ENCODE measurements at places on chromosomes 12 and 14.

GRCh38 chr12:55671746-55672145 lies 35.1 kb downstream of the OR10P1 start:
- DNase-seq: no peak

- peak; percentile 57 for DNase-seq
Measured at GRCh38 chr12:15558915-15559528, 230.2 kb downstream of the EPS8 start.

GRCh38 chr14:104048758-104049507 lies 36.6 kb upstream of the ASPG start:
- DNase-seq: peak; percentile 73

DNA sequence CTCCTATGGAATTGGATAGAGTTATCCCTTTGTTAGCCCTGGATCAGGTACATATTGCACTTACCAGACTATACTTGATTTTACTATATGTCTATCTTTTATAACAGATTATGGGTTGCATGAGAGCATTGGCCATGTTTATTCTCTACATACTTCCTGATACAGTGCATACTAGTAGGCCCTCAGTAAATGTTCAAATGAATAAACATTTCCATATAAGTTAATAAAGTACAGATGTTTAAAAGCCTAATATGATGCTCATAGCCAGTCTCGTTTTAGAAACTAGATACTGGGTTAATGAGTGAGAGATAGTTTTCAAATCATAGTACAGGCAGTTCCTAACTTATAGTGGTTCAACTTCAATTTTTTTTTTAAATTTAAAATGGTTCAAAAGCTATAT lies 39.5 kb upstream of the TOMM20L start:
- no peak for DNase-seq

- DNase-seq: no peak
Measured at GRCh38 chr14:97036086-97036852, 239.1 kb downstream of the VRK1 start.

GRCh38 chr12:133202493-133203343 lies 21.4 kb downstream of the ZNF268 start:
- no peak for DNase-seq

GRCh38 chr14:20563971-20564370 lies 3.1 kb upstream of the RNASE9 start:
- DNase-seq: no peak

- no peak for DNase-seq
Measured at GRCh38 chr14:106318700-106319099, 792.3 kb downstream of the TMEM121 start.

DNA sequence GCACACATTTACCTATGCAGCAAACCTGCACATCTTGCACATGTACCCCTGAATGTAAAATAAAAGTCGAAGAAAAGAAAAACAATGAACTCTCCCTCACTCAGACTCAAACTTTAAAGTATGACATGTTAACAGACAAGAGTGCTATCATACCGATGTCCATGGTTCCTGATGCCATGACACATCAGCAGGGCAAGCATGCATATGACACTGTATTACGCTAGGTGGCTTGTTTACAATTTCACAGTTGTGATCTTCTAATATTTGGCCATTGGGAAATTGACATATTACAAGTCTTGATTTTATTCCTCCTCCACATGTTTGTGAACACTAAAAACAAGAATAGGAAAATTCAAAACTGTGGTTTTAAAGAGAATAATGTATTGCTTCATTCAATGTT lies 126.6 kb downstream of the ADAMTS20 start:
- no peak for DNase-seq

DNA sequence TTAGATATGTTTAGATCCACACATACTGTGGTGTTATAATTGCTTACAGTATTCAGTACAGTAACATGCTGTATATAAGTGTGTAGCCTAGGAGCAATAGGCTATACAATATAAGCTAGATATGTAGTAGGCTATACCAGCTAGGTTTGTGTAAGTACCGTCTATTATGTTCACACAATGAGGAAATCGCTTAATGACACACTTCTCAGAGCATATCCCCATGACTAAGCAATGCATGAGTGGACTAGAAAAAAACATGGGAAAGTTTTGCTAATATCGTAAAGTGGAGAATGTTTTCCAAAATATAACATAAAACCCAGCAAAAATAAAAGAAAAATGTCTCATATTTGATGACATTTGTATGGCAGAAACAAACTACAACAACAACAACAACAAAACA lies 27.3 kb downstream of the AKAP3 start:
- no peak for DNase-seq

GRCh38 chr14:92439537-92440344 lies 73.8 kb upstream of the RIN3 start:
- DNase-seq: no peak

- DNase-seq: no peak
Measured at GRCh38 chr12:120373683-120374082, 4.7 kb upstream of the MSI1 start.

- no peak for DNase-seq
Measured at GRCh38 chr14:32251530-32251929, 48.5 kb upstream of the RNU6-8 start.

DNA sequence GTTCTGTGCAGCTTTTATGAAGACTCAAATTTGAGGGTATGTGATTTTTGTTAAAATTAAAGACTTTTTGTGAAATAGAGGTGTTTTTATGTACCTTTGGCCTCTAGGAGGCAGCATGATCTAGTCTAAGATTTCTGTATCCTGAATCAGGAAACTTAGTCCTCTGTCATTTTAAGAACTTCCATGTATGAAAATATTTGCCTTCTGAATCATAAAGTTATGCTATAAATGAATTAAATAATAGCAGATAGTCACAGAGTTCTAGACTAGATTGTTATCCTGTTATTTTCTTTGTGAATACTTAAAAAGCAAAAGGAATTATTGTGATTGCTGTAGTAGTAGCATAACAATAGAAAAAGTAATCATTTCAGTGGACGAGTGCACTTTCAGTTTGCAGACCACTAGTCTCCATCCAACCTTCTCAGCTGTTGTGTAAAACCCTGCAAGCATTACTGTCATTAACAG lies 56.3 kb downstream of the FGD4 start:
- peak; percentile 70 for DNase-seq

DNA sequence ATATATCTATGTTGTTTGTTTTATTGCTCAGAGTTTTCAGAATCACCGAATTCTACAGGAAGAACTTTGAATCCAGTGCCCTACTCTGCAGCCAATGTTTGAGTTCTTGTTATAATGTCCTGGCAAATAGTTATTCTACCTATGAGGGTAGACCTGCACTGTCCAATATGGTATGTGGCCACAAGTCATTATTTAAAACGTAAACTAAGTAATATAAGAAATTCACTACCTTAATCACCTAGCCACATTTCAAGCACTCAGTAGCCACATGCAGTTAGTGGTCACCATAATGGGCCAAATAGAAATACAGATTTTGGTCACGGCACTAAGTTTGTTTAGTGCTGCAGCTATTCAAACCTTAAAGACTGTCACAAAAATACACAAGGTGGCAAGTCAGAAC lies 26.4 kb downstream of the GNPTAB start:
- no peak for DNase-seq

DNA sequence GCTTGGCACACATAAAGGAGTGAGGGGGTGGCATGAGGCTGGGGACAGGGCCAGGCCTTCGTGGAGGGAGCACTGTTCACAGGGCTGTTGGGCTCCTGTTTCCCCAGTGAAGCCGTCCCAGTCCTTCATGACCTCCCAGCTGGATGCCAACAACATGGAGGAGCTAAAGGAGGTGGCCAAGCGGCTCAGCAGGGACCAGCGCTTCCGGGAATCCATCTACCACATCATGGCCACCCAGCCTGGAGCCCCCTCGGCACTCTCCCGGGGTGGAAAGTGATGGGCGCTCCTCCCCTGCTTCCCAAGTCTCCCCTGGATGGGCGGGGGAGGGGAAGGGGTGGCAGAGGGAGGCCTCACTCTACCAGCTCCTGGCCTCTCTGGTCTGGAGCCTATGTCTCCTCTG lies 43.6 kb downstream of the PLEKHD1 start:
- DNase-seq: no peak

DNA sequence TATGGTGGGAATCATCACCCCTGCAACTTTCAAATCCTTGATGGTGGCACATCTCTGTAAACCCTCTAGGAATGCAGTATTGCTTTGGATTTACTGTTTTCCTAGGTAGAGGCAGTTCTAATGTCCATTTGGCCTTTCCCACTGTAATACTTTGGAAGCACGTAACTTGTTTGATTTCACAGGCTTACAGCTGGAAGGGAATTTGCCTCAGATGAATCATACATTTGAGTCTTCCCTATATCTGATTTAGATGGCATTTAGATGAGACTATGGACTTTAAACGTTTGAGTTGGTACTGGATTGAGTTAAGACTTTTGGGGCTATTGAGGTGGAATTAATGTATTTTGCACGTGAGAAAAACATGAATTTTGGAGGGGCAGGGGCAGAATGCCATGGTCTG lies 35.9 kb downstream of the DAAM1 start:
- DNase-seq: no peak

DNA sequence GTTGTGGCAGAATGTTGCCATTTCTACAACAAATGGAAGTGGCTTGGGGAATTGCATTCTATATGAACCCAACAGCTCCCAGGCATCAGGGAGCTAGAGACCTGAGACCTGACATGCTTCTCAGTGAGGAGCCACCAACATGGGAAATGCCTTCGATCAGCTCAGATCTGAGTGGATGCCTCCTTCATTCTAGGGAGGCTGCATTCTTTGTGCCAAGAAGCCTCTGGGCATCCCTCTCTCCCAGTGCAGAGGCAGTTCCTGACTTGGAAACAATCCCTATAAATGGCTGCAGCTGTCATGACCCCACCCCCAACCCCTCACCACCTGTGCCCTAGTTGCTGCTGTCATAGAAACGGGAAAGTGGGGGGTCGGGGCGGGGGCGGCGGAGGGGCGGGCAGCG lies 196.3 kb downstream of the PPM1H start:
- DNase-seq: no peak

DNA sequence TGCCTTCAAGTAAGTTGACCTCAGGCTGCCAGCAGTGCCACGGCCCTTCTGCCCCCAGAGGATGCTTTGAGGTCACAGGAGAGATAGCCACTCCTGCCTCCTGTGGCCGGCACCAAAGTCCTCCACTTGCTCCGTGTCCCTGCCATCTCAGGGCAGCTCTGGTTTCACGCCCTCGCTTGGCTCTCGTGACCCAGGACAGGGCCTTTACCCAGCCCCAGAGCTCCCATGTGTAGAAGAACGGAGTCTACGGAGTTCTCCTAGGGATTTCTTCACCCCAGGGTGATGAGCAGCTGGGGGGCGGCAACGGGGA lies 178.1 kb downstream of the ADGRD1 start:
- DNase-seq: no peak

GRCh38 chr12:41950455-41950854 lies 194.2 kb downstream of the GXYLT1 start:
- no peak for DNase-seq

DNA sequence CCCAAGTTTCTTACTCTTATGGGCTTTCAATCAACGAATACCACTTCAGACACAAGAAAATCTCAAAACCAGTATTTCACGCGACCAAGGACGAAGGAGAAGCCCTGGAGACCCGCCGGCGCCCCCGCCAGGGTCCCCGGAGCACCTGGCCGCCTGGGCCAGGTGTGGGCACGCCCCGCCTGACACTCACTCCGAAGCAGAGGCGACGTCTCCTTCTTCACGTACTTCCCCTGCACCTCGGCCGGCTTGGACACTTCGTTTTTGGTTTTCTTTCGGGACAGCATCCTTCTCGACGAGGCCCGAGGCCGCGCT lies 466 bp downstream of the SAV1 start:
- DNase-seq: no peak

- DNase-seq: no peak
Measured at GRCh38 chr14:54355698-54356097, 41.1 kb upstream of the CDKN3 start.

GRCh38 chr12:2413301-2413700 lies 360.5 kb downstream of the CACNA1C start:
- no peak for DNase-seq

- DNase-seq: no peak
Measured at GRCh38 chr12:75685617-75686225, 174.3 kb upstream of the KRR1 start.

- DNase-seq: no peak
Measured at GRCh38 chr12:115898670-115899069, 378.8 kb downstream of the MED13L start.

GRCh38 chr12:116062698-116063097 lies 214.8 kb downstream of the MED13L start:
- no peak for DNase-seq

DNA sequence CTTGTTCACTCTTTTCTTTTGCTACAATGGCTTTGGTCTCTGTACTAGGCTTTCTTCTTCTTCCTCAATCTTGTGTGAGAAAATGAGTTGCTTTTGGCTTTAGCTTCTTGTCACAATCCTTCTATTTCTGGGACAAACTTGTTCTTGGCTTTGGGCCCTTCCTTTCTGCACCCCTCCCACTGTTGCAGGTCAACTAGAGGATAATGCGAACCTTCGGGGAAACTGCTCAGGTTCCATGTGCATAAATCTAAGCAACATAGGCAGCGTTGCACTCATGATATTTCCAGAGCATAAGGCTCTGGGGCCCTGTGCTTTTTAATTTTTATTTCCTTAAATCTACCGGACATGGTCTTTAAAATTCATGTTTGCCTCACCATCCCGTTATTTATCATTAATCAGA lies 89.8 kb upstream of the LRIG3 start:
- DNase-seq: no peak

All from putamen (tissue), 1 donor.